ENCODE measurements at places on chromosomes 6 and 20. TPM values are rescaled to one million over a fixed set of nuclear protein-coding genes. Genes with fewer than 3 reads are reported as not detected.

C20orf202 gene
- polyA plus RNA-seq, result 0.73 TPM

ENPP1 gene
- polyA plus RNA-seq, result 3.7 TPM

GRCh38 chr6:32472781-32473375 lies 33.2 kb downstream of the HLA-DRA start:
- no peak for DNase-seq

DNA sequence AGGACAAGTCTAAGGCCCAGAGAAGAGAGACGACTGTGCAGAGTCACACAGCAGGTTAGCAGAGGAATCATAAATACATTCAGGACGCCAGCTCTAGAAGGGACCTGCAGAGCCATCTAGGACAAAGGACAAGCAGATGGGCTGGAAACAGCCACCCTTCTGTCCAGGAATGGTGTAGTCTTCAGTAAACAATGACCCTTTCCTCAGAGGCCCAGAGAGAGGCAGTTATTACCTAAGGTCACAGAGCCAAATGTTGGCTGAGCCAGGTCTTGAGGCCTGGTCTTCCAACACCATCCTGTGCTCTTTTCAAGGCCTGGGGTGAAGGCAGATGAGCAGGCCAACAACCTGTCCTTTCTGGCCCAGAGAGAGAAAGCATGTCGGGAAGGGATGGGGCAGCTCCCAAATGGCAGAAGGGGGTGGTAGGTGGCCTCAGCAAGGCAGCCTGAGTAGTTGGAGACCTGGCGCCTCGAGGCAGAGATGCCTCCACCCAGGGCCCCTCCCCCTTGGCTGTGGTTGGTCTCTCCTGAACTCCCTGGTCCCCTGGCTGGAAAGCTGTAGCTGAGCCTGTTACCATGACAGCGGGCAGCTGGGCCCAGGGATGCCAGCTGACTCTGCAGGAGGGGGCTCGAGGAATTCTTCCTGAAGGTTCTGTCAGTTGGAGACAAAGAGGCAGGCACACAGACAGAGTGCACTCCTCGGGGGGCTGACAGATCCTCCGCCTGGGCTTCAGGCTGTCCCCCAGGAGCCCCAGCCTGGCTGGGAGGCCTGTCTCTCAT lies 24.8 kb downstream of the EPB41L1 start:
- no peak for DNase-seq

All from kidney (tissue), 22 donors.